NCI-H524 treated with DMSO at 0.1 percent for 48 hours (cell line): ENCODE measurements at places on chromosomes 3 and 15.

DNA sequence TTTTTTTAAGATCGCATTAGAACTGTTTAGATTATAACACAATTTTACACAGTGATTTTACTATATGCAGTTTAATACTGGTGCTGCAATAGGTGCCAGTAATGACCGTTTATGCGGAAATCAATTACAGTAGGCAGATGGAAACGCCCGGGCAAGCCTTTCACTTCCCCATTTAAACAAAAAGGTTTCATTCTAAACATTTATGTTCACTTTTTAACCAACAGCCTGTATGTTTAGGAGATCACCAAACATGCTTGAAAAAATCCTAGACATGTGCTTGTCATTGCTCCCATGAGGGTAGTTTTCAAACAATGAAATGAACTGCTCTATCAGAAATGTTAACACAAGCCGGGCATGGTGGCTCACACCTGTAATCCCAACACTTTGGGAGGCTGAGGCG lies 2.7 kb downstream of the BNIP2 start:
- no peak for DNase-seq

DNA sequence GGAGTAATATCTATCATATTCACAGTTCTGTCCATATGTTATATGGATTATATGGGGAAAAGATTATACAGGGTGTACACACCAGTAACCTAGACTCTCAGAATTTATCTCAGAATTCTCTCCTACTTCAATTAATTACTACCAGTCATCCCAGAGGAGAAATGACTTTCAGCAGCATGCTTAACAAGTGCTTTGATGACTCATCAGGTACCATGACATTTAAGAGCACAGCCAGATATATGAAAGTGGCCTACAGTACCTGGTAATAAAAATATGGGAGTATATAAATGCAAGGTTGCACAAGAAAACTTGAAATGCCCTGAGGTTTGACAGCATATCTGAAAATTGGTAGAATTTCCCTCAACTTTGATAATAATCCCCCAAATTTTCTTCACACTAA lies 1273.0 kb downstream of the OTOL1 start:
- no peak for DNase-seq

DNA sequence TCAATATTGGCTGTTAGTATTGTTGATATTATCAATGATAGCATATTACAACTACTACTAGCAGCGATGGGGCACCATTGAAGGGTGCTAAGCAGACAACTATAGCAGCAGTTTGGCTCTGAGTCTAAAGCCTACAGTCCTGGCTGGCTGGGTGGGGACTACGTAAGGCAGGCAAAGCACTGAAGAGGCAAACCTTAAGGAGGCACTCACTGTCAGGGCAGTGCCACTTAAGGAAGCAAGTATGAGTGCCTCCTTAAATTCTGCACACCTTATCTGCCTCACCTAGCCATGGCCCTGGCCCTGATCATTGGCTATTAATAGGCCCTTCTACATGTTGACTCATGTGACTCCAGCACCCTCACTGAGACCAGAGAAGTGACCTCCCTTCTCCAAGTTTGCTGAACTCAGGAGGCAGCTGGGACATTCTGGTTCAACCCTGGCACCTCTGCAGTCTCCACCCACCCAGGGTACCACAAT lies 20.6 kb downstream of the CDCP1 start:
- DNase-seq: no peak

DNA sequence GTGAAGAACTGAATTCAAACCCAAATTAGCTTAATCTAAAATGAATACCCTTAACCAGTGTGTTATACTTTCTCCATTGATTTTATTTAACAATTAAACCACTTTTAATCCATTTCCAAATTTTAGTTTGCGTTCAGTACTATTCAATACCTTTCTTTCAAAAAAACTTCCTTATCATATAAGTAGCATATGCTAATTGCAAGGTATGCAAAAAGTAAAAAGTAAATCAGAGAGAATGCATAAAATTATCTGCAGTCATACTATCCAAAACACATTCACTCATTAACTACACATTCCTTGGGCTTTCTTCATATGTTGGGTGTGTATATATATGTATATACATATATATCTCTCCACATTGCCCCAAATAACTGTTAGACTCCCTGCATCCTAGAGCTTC lies 208.8 kb downstream of the CADM2 start:
- no peak for DNase-seq

GRCh38 chr3:104879919-104880318 lies 486.8 kb upstream of the ALCAM start:
- no peak for DNase-seq

DNA sequence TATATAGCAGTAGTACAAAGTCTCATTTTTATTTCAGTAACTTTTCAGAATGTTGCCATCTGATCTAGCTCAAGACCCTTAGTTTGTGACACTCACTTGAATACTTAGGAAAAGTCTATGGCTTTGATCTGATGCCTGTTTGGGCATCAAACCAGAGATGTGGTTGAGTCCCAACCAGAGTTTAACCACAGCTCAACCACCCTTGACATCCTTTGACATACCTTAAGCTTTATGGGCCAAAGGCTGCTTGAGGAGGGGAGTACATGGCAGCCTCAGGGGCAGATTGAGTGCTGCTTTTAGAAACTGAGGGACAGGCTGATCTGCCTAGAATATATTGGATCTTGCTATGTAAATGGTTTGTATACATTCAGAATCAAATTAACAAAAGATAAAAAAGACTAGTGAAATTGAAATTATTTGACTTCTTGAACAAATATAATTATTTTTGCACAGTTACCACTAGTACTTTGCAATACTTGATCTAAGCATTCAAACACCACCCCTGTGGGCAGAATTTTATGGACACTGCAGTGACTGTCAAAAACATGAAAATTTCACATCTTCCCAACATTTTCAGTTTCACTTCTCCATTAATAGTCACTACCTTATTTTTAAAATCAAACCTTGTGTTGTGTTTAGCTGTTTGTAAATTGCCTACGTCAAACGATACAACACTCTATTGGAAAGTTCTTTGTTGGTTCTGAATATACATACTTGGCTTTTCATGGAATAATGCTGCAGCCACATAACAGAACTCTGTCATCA lies 199.8 kb downstream of the UBE2E2 start:
- DNase-seq: no peak

DNA sequence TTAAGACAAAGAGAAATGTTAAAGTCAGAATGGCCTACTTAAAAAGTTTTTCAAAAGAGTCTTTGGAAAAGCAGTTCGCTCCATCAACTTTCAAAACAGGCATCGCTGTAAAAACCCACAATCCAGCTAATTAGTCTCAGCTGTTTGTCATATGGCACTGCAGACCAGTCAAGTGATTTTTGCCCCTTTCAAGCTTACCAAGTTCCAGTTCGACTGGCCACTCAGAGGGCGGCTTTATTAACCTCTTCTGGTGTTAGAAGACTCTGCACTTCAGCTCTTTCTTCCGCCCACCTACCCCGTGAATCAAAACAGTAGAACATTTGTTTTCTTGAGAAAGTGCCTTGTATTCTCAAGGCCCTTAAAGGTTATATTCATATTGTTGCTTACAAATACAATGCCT lies 19.3 kb downstream of the RAB27A start:
- no peak for DNase-seq

DNA sequence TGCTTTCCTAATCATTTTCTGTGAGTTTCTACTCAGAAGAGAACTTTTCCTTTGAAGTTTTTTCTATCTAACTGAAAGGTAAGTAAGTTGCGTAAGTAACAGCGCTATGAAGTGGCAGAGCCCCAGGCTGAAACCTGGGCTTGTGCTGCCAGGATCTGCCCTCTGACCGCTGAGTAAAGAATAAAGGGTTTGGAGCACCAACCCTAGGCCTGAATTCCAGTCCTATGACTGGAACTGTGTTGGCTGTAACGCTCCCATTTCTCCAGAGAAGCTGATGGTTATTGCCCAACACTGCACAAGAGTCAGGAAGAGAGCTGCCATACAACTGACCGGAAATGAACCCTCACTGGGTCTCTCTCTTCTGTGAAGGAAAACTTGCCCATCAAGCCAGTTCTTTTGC lies 87.0 kb downstream of the FOXB1 start:
- no peak for DNase-seq

DNA sequence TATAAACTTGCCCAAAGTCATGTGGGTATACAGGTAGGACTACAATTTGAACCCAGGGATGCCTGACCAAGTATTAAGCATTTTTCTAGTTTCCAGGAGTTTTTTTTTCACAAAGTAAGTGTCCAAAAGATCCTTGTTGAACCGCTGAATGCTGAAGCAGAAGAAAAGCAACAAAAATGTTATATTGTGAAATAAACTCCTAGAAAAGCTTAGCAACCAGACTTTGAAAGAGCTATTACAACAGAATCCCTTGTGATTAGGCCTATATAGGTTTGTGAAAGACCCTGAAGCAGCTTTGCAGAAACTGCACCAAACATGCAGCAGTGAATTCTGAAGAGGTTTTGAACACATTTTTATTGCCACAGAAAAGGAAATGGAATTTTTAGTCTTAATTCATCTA lies 236.8 kb downstream of the TUSC7 start:
- no peak for DNase-seq

- DNase-seq: no peak
Measured at GRCh38 chr3:12356175-12356574, 67.3 kb downstream of the PPARG start.

DNA sequence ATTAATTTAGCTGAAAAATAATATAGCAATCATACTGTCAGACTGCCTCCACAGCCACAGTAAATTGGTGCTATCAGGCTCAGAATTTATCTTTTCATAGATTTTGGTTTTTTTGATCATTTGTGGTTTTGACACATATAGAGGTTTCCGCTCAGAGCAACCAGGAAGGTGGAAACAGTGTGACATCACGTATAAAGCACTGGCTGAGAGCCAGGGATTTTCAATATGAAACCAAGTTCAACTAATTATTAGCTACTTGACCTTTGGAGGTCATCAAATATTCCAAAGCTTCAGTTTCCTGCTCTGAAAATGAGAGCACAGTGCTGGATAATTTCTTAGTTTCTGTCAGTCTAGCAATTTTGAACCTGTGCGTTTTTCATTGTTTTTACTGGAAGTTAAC lies 433.8 kb upstream of the SUCLG2 start:
- no peak for DNase-seq

GRCh38 chr15:43273243-43273642 lies 6.5 kb upstream of the TGM5 start:
- DNase-seq: no peak

GRCh38 chr3:126468028-126468891 lies 7.4 kb downstream of the ZXDC start:
- no peak for DNase-seq

GRCh38 chr3:189714991-189715961 lies 84.1 kb downstream of the TP63 start:
- DNase-seq: no peak

DNA sequence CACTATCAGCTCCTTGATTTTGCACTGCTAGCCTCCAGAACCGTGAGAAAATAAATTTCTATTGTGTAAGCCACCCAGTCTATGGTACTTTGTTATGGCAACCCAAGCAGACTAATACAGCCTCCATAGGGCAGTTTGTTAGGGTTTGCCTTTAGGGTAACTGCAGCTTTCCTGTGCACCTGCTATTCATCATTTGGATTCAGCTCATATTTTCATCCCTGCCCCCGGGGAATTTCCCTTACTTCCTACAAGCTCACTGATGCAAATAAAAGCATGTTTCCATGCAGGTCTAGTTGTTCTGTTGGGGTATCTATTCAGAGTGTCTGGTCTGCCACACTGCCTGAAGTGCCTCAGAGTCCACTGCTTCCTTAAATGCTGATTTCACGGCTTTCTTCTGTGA lies 48.6 kb upstream of the ATOSA start:
- DNase-seq: no peak

DNA sequence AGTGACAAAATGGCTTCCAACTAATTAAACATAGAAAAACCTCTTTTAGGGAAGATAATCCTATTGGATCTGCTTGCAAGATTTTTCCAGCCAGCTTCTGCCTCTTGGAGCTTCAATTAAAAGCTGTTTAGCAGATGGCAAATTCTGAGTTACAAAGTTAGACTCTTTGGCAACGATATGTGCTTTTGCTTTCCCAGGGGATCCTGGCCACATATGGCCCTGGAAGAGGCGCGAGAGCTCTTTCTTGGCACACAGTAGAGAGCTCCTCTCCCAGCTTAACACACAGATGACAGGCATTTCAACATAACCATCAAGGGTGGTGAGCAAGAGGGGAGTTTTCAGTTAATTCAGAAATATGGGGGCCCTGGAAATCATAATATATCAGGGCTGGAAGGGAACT lies 41.6 kb upstream of the GALNT15 start:
- peak; percentile 96 for DNase-seq

- no peak for DNase-seq
Measured at GRCh38 chr15:51168700-51169099, 74.0 kb upstream of the TNFAIP8L3 start.

DNA sequence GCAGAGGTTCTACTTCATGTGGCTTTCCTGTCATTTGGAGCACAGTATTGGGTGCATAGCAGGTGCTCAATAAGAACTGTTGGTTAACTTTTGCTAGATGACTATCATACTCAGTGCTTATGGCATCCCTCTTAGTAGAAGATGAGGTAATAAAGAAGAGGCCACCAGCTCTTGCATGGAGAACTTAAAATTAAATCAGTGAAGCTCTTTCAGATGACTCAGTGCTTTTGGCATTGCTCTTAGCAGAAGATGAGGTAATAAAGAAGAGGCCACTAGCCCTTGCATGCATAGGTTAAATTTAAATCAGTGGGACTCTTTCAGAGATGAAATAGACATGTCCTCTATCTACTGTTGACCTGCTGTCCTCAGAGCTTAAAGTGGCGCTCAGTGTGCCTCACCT lies 109.4 kb upstream of the FGF7 start:
- no peak for DNase-seq

DNA sequence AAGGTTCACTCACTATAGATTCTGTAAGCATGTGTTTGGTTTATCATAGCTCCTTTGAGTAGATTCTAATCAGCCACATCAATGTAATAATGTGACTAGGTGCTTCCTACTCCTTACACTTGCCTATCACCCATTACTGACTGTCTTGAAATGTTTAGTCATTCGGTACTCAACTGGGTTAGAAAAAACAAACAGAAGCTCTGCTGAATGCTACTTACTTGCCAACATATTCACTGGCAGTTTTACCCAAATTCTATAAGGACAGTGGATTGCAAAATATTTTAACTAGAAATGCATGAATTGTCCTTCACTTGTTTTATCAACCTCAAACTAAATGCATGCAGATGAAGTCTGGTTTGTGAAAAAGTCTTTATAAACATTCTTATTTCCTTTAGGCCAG lies 352.1 kb upstream of the ALCAM start:
- DNase-seq: no peak

GRCh38 chr3:194064380-194065332 lies 71.3 kb upstream of the HES1 start:
- peak; percentile 87 for DNase-seq

DNA sequence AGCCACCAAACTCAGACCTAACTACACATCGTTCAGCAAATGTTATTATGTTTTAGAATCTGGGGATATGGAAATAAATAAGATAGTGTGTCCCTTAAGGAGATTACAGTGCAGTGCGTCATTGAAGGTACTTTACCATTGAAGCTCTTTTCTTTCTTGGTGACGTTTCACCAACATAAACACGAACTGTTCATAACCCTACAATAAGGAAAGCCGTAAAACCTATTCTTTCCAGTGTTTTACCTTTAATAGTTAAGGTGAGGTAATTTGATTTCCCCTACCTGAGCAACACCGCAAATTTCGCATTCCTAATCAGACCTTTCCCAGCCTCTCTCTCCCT lies 826 bp downstream of the CCDC66 start:
- DNase-seq: no peak

- no peak for DNase-seq
Measured at GRCh38 chr15:98924401-98925049, 83.1 kb downstream of the PGPEP1L start.
